ENCODE measurements at places on chromosomes 7 and 10.

GRCh38 chr10:87849001-87849400 lies 14.3 kb downstream of the KLLN start:
- DNase-seq = no peak

DNA sequence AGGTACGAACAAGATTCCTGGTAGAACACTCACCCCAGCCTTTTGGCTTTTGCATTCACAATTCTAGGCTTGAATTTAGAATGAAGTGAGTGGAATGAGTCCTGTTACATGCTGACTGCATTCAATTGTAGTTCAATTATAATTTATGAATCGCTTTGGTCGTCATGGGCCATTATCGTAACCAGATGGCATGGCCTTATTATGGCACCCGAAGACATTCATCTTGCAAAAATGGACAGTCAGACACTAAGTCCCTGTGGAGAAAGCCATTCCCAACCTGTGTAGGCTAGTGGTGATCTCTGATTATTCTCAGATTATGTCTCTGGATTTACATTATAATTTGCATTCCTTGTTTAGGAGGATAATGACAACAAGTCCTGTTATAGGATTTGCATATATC lies 292.4 kb upstream of the NPSR1 start:
- no peak for DNase-seq

- DNase-seq = no peak
These were observed 3.4 kb upstream of the C1GALT1 start for GRCh38 chr7:7178906-7179305.

GRCh38 chr7:76261931-76262330 lies 40.5 kb upstream of the HSPB1 start:
- no peak for DNase-seq

DNA sequence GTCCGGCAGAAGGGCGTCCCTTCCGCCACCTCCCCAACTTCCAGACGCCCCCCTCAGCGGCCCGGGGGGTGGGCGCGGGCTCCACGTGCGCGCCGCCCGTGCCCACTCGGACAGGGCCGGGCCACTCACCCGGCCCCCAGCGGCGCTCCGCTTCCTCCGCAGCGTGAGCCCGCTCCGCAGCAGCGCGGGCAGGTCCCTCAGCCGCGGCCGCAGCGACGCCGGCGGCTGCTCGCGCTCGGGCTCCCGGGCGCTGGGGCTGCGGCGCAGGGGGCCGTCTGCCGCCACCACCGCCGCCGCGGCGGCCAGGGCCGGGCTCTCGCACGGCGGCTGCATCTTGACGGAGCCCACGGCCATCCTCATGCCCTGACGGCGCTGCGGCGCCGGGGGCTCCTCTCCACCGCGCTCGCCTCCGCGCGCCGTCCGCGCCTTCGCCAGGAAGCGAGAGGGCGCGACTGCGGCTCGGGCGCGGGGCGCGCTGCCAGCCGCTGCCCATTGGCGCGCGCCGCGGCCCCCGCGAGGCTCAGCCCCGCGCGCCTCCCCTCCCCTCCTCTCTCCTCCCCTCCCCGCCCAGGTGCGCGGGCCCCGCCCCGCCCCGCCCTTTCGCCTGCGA lies at the start of gene RAPGEF5:
TSS of gene RAPGEF5 (minus strand) at position 454 of the 610 bp plus-strand sequence. CDS start at position 360, 94 bp downstream.
- DNase-seq = no peak

DNA sequence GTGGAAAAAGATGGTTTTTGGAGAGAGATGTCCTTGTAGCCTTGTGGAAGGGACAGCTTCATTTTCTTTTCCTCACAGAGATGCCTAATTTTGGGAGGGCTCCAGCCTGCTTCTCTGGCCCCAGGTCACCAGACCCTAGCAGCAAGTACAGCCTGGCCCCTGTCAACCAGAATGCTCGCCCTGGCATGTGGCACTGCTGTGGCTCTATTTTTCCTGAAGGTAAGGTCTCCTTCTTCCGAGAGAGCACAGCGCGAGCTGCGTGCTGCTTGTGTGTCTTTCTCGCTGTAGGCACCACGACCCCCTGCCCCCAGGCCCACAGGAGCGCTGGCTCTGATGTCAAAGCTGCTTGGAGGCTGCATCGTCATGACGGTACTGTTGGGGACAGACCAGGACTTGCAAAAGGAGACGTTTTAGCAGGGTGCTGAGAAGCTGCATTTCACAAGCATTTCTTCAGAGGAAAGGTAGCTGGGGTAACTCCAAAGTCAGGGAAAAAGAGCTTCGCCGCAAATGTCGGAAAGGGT lies 58.7 kb downstream of the CLEC2L start:
- DNase-seq = no peak

DNA sequence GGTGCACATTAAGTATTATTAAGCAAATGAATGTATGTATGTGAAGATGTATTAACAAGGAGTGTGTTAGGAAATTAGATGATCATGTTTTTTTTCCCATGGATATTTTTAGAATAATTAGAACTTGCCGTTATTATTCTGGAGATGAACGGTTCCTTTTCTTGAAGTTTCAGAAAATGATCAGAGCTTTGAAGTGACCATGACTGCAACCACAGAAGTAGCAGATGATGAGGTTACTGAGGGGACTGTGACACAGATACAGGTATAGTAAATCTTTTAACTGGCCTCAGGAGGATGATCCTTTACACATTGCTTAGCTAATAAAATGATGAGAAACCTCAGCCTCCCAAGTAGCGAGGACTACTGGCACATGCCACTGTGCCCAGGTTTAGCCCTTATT lies 18.6 kb downstream of the DMTF1 start:
- no peak for DNase-seq

GRCh38 chr7:31816810-31817209 lies 129.8 kb downstream of the PPP1R17 start:
- DNase-seq = no peak

- DNase-seq = no peak
These were observed 205.0 kb downstream of the SORCS1 start for GRCh38 chr10:106959521-106959920.

DNA sequence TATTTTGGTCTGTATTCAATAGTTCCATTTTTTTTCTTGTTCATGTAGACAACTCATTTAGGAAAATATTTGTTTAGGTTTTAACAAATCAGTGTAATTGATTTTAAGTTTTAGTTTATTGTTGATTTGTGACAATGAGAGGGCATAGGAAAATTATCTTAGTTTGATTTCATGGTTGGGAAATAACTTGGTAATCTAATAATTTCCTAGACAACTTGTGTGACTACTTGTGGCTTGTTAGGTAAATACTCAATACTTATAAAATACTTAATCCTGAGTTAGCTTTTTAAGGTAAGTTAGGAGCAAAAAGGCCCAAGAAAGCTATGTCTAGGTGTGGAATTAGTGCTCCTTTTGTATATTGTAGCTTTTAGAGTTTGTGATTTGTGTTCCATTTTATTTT lies 65.4 kb downstream of the ZNRF2 start:
- no peak for DNase-seq

DNA sequence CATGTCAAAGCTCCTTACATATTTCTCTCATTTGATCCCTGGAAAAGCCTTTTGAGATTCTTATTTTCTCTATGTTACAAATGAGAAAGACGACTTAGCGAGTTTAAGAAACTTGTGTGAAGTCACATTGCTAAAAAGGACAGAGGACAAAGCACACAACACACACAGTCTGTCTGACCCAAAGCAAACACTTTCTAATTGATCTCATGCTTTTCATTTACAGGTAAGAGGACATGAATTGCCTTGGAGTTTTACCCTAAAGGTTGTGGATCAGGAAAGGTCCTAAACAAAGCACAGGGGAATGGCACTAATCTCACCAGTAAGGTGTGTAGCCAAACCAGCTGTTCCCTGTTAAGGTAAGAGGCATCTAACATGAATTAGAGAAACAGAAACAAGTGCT lies 18.7 kb downstream of the SLC35G1 start:
- DNase-seq = no peak

- no peak for DNase-seq
These were observed 50.0 kb upstream of the ABLIM1 start for GRCh38 chr10:114708084-114708483.
